Skin of body (tissue), 3 donors: ENCODE measurements at places on chromosomes 5 and 9. TPM values are rescaled to one million over a fixed set of nuclear protein-coding genes. Genes with fewer than 3 reads are reported as not detected.

GRCh38 chr5:65892801-65893200 lies 33.6 kb upstream of the ERBIN start:
- no peak for DNase-seq

DNA sequence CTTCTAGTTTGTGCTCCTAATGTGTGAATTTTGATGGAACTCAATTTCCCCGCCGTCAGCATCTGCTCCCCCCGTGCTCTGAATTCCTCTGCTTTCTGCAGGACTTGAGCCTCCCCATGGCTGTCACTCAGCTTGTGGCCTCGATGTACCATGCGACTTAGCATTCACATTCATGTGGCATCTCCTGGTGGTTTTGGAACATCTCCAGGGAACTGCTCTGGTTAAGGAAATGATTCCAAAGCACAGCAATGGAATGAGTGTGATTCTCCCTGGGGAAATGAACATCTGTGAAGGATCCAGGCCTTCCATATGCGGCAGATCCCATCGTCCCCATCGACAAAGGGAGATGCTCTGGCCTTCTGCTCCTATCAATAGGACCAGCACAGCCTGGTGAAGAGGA lies 119.0 kb downstream of the ENTREP1 start:
- peak; percentile 46 for DNase-seq

GRCh38 chr9:26579056-26579455 lies 313.5 kb downstream of the CAAP1 start:
- no peak for DNase-seq

- DNase-seq = peak; percentile 45
These were observed 68.1 kb downstream of the UBE2R2 start for GRCh38 chr9:33884856-33885701.

GRCh38 chr9:136925414-136926153 lies 19.0 kb downstream of the FBXW5 start:
- no peak for DNase-seq

Gene LRRC19
- total RNA-seq = not detected

Gene KIAA0825
- total RNA-seq = 13.4 TPM

DNA sequence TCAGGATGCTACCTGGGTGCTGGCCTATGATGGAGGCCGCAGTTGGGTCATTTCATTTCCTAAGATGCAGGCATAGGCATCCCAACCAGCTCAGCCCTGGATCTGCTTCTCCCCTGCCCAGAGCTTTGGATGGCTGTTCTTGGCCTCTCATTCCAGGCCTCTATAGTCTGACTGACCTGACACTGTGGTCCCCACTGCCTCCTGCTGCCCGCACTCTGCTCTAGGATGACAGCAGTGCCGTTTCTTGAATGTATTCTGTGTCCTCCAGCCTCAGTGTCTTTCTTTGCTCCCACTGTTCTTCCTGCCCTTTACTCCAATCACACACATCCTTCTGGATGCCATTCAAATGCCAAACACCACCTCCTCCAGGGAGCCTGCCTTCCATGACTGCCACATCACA lies 235.7 kb downstream of the HSPA4 start:
- no peak for DNase-seq

Gene ALDH7A1
- total RNA-seq = 54.3 TPM
